Tongue (tissue), 3 donors: ENCODE measurements at places on chromosomes 7 and 10. TPM values are rescaled to one million over a fixed set of nuclear protein-coding genes. Genes with fewer than 3 reads are reported as not detected.

GRCh38 chr10:46560381-46560780 is 3.9 kb upstream of the GPRIN2 start:
- DNase-seq = no peak

GRCh38 chr7:55178863-55179773 is 160.3 kb downstream of the EGFR start:
- no peak for DNase-seq

- no peak for DNase-seq
These were observed 531.3 kb downstream of the ATRNL1 start for GRCh38 chr10:115624448-115624847.

CC2D2B gene
- 2.2 TPM for total RNA-seq

- DNase-seq = no peak
These were observed 30.8 kb upstream of the GPAM start for GRCh38 chr10:112214298-112214926.

DNA sequence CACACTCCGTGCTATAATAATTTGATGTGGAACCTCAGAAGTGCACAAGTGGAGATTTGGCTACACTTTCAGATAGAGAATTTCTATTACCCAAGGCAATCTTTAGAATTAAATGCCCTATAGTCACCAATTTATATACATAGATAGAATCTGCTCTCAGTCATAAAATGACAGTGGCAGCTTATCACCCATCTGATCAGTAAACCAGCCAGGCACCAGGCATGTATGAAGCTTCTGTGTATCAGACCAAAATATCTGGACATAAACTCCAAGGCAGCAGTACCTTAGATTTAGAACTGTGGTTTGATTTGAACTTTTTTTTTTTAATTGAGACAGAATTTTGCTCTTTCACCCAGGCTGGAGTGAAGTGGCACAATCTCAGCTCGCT is 180.9 kb downstream of the IPMK start:
- no peak for DNase-seq

UBE2D4 gene
- 30.4 TPM for total RNA-seq

DNA sequence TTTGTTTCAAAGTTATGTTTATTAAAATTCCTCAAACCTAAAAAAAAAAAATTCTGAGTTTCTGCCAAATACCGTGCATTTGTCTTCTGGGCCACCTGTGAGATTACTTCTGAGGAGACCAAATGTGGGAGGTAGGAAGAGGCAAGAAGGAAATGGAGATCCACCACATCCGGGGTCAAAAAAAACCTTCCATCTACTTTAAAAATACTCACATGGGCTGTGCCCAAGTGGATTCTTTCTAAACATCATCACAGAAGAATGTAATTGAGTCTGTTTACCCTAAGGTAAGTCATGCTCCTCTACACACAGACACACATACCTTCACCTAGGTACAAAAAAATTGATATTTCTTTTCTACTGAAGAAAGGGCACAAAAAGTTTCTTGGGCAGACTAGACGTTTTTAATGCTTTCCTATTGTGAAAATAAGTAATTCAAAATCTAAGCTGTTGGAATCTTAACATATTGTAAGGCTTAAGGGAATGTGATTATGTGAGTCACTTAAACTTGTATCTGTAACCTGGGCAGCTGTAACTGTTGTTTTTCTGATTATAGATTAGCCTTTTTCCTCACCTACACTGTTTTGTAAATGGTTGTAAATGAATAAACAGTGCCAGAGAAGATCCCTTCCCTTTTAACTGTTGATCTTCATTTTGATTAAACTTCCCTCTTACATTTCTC is 19.1 kb upstream of the SPOCK2 start:
- no peak for DNase-seq

DNA sequence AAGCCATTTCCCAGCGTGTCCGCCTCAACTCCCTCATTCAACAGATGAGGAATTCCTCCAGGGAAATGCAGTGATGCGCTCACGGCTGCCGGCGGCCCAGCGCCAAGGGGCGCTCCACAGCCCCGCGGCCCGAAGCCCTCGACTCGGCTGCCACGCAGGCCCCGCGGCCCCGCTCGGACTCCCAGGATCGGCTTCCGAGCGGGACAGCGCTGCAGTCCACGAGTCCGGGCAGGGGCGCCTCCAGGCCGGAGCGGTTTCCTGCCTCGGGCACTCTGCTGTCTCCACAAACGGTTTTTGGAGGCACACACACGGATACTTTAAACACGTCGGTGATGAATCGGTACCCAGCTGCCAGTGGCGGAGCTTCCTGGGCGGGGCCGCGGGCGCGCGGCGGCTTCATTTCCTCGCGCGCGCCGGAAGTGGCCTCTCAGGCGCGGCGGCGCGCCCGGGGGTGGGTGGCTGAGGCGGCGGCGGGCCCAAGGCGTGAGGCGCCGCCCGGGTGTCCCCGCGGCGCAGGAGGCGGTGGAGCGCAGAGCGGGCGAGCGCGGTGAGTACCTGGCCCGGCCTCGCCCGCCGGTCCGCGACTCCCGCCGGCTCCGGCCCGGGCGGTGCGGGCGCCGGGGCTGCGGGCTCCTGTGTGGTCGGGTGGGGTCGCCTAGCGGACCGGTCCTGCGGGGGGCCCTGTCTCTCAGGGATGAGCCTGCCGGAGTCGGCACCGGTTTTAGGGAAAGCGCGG is at the start of gene CSGALNACT2:
TSS of gene CSGALNACT2 (plus strand) at position 425 of the 736 bp plus-strand sequence. CDS start 16,705 bp downstream, outside the sequence.
- DNase-seq = peak; percentile 95

DNA sequence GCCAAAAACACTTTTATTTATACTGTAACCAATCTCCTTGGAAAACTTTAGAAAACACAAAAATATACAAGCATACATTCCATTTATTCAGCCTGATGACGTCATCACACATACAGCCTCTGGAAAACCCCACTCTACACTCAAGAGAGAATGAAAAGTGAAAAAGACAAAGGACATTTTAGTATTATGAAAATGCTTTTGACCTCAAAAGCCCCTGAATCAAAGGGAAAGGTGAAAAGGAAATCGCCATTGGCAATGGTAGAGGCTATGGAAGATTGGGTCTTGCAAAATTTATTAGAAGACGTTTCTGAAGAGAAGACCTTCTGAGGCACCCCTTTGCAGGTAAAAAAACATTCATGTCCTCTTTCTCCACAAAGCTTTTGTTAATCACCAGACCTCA is 82.9 kb upstream of the STRIP2 start:
- DNase-seq = no peak

- DNase-seq = no peak
These were observed 109.5 kb upstream of the GJD4 start for GRCh38 chr10:35495521-35496119.

- peak; percentile 86 for DNase-seq
These were observed 49.9 kb upstream of the SH2B2 start for GRCh38 chr7:102236592-102237287.

- DNase-seq = no peak
These were observed 648.8 kb downstream of the NXPH1 start for GRCh38 chr7:9082203-9082602.

DNA sequence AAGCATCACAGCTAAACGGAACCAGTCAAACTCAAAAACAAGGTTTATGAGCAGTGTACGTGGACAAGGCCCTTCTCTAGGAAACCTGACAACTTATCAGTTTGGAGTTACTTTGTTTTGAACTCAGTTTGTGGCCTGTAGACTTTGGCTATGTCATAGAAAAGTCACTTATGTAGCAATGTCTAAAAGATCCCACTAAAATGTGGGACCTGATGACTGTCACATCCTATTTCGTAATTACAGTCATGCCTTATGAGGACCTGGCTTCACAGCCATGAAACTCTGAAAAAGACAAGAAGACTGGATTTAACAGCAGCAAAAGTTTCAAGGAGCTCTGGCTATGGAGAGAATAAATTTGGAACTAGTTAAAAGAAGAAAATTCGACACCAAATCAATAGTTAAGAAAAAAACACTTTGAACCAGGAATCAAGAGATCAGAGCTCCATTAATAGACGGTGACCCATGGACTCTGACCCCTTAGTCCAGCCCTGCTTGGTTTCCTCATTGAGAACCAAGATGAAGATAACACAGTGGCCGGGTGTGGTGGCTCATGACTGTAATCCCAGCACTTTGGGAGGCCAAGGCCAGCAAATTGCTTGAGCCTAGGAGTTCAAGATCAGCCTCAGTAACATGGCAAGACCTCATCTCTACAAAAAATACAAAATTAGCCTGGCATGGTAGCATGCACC is 204.3 kb downstream of the SFMBT2 start:
- no peak for DNase-seq

DNA sequence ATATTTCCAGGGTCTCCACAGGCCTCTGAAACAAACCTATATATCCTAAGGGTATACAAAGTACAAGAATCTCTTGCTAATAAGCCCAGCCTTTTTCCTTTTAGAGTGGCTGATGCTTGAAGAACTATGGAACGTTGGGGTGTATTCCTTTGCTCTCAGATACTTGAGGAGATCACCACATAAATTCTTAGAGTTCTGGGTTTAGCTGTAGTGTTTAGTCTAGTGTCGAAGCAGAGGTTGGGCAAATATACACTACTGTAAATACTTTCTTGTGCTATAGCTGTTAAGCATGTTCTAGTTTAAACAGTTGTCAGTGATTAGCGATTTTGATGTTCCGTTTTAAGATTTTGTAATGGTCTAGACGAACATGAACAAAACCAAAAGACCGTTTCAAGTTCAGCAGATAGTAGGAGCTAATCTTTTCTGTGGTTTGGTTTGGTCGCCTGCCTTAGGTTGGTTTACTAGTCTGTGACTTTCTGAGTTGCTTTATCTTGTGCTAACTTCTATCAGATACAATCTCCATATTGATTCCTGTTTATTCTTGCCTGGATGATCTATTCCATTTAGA is 229.6 kb downstream of the NSUN6 start:
- DNase-seq = no peak

GRCh38 chr7:137151041-137151689 is 192.4 kb downstream of the PTN start:
- DNase-seq = peak; percentile 62

STOX1 gene
- total RNA-seq = 5.0 TPM

CYP26A1 gene
- total RNA-seq = 1.9 TPM

CSGALNACT2 gene
- total RNA-seq = 24.8 TPM

GNAT3 gene
- total RNA-seq = 4.0 TPM

GRCh38 chr7:151520419-151521261 is 945 bp upstream of the RHEB start:
- DNase-seq = peak; percentile 43

DNA sequence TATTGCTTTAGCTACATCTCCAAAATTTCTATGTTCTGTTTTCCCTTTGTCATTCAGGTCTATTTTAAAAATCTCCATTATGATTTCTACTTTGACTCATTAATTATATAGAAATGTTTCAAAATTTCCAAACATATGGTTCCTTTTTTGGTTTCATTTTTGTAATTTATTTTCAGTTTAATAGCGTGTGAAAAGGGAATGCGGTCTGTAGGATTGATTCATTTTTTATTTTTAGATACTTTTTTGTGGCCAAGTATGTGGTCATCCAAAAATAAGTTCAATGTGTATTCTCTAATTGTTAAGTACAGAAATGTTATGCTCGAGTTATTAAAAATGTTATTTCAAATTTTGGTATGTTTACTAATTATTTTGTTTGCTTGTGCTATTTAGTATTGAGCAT is 72.5 kb upstream of the ANKRD1 start:
- DNase-seq = no peak

TLX1 gene
- 1.3 TPM for total RNA-seq

CPA2 gene
- total RNA-seq = not detected

- no peak for DNase-seq
These were observed 124.9 kb downstream of the CSTF2T start for GRCh38 chr10:51574248-51575048.

SPAM1 gene
- not detected for total RNA-seq

DNA sequence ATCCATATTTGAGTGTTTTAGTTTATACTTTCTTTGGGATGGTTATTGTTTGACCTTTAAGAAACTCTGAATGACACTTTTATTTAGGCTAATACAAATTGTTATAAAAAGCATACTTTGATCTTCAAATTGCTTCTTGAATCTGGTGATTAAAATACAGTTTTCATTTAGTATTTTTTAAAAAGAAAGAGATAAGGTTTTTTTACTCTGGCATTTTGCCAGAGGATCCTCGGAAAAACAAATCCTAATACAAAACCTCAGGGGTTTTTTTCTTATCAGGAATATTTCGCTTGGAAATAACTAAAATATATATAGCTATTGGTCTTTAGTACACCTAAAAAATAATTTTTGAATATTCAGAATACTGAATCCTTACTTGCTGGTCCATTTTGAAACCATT is 17.0 kb downstream of the MIOS start:
- DNase-seq = no peak

- DNase-seq = no peak
These were observed 72.5 kb downstream of the GOLGA7B start for GRCh38 chr10:97922022-97922758.

DNA sequence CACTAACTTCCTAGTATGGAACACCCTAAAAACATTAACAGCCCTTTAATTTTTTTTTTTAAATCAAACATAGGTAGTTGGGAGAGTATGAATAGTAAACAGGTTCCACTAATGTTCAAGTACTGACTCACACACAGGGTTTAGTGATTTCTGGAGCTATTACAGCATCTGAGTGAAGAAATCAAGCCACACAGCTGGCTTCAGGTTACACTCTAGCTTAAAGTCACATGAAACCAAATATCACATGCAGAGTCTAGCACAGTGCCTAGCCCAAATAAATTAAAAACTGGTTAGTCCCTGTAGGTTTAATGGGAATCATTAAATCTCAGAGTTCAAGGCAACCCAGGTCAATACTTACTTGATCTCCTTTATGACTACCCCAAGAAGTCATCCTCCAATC is 11.6 kb downstream of the PANK1 start:
- no peak for DNase-seq

DNA sequence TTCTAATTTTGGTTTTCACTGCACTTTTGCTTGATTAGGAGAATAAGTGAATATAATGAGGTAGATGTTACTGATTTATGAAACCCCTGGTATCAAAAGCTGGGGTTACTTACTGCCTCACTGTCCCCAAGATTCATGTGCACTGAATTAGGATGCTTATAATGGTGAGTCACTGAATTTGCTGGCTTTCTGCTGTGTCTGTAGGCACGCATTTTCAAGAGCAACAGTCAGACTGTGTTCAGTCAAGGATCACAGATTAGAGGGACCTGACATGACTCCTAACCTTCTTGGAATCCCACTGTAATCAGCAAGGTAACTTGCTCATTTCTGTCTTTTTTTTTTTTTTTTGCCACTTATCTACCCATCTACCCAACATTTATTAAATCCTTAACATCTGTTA is 59.7 kb downstream of the GPR85 start:
- no peak for DNase-seq

SH2D4B gene
- not detected for total RNA-seq

- no peak for DNase-seq
These were observed 10.8 kb upstream of the XPNPEP1 start for GRCh38 chr10:109933984-109934565.

- DNase-seq = no peak
These were observed 126.9 kb upstream of the EFCAB10 start for GRCh38 chr7:105707967-105708762.
